ENCODE measurements at places on chromosomes 5 and 9. TPM values are rescaled to one million over a fixed set of nuclear protein-coding genes. Genes with fewer than 3 reads are reported as not detected.

SPINK6 gene
- total RNA-seq = not detected

PDLIM4 gene
- not detected for total RNA-seq

- no peaks in the 10 kb centered on the region for H3K36me3 ChIP-seq
- H3K4me3 ChIP-seq = no peak overlapping the region
- no peaks in the 10 kb centered on the region for H3K4me1 ChIP-seq
- peaks cover 45% of the 10 kb centered on the region for H3K27me3 ChIP-seq
Measured at GRCh38 chr5:72170101-72170500, 62.8 kb downstream of the MAP1B start.

GRCh38 chr5:74371621-74372020 lies 268.9 kb downstream of the ENC1 start:
- H3K27ac ChIP-seq = no peak overlapping the region
- no peaks in the 10 kb centered on the region for H3K36me3 ChIP-seq
- no peaks in the 10 kb centered on the region for H3K4me1 ChIP-seq
- peaks cover 4% of the 10 kb centered on the region for H3K27me3 ChIP-seq
- H3K4me3 ChIP-seq = no peak overlapping the region
- DNase-seq = no peak

GRCh38 chr5:93336330-93337110 lies 244.5 kb downstream of the NR2F1-AS1 start:
- H3K36me3 ChIP-seq = no peaks in the 10 kb centered on the region
- no peak overlapping the region for H3K27ac ChIP-seq
- DNase-seq = no peak
- H3K4me3 ChIP-seq = no peak overlapping the region

Measured in activated CD4-positive, alpha-beta T cell treated with anti-CD3 and anti-CD28 coated beads, Interleukin-2, amount 10 ng/mL, durations not matched to agents 7 days and 5 days (primary cell).